Frontal cortex (tissue), 4 donors: ENCODE measurements at places on chromosomes 3 and 15. TPM values are rescaled to one million over a fixed set of nuclear protein-coding genes. Genes with fewer than 3 reads are reported as not detected.

Gene C2CD4B
- 0.41 TPM for total RNA-seq

Gene ONECUT1
- not detected for total RNA-seq

Gene GOLGA6B
- total RNA-seq: not detected

- DNase-seq: no peak
These were observed 22.1 kb downstream of the CDIN1 start for GRCh38 chr15:36601497-36601932.

- DNase-seq: no peak
These were observed 76.3 kb upstream of the IQSEC1 start for GRCh38 chr3:13149330-13150108.

DNA sequence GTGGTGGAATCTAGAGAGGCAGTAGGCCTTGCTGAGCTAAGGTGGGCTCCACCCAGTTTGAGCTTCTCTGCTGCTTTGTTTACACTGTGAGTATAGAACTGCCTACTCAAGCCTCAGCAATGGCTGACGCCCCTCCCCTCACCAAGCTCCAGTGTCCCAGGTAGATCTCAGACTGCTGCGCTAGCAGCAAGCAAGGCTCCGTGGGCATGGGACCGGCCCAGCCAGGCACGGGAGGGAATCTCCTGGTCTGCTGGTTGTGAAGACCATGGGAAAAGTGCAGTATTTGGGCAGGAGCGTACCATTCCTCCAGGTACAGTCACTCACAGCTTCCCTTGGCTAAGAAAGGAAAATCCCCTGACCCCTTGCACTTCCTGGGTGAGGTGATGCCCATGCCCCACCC lies 407.1 kb downstream of the ZPLD1 start:
- no peak for DNase-seq
